Neural crest cell (in vitro differentiated cells): ENCODE measurements at places on chromosomes 6 and 20.

DNA sequence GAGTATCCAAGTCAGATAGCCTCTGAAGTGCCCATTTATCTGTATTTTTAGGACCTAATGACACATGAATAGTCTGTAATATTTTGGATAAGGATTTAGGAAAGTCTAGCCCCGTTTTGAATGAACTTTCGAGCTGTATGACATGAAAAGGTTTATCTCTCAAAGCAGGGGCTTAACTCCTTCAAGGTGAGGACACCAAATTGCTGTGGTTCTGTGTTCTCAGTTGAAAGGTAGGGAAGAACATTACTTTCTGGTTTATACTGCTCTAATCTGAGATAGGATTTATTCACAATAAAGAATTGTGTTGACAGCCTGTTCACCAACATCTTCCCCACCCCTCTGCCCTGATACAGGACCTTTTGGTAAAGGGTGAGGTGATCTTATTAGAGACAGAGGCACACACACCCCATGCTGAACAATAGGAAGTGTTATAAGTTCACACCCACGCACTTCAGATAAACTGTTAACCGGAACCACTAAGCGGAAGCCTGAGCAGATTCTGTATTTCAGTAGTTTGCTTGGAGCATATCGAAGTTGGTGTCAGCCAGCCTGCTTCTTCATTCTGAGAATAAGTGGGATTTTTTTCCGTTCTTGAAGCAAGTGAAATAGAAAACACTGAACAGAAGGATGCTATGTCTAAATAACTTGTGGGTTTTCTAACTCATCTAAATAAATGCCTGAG, 223.3 kb downstream of the TMEM242 start:
- peak overlapping the region; percentile 20 for H3K27ac ChIP-seq
- no peak for DNase-seq
- H3K27me3 ChIP-seq: no peaks in the 10 kb centered on the region
- peaks cover 47% of the 10 kb centered on the region for H3K4me1 ChIP-seq
- H3K4me3 ChIP-seq: no peak overlapping the region

- H3K36me3 ChIP-seq: no peaks in the 10 kb centered on the region
- no peak overlapping the region for H3K27ac ChIP-seq
- no peak overlapping the region for H3K4me3 ChIP-seq
- no peaks in the 10 kb centered on the region for H3K27me3 ChIP-seq
- peak; percentile 8 for DNase-seq
Measured at GRCh38 chr20:6940048-6940447, 172.6 kb downstream of the BMP2 start.

- H3K4me3 ChIP-seq: no peak overlapping the region
- H3K27me3 ChIP-seq: no peaks in the 10 kb centered on the region
- H3K4me1 ChIP-seq: no peaks in the 10 kb centered on the region
- H3K27ac ChIP-seq: no peak overlapping the region
Measured at GRCh38 chr6:134303891-134304290, 14.0 kb downstream of the SGK1 start.

GRCh38 chr20:47546184-47547033, 44.7 kb downstream of the NCOA3 start:
- no peak for DNase-seq
- no peak overlapping the region for H3K4me3 ChIP-seq
- H3K4me1 ChIP-seq: peaks cover 28% of the 10 kb centered on the region
- H3K27ac ChIP-seq: no peak overlapping the region
- H3K36me3 ChIP-seq: no peaks in the 10 kb centered on the region
- no peaks in the 10 kb centered on the region for H3K27me3 ChIP-seq

DNA sequence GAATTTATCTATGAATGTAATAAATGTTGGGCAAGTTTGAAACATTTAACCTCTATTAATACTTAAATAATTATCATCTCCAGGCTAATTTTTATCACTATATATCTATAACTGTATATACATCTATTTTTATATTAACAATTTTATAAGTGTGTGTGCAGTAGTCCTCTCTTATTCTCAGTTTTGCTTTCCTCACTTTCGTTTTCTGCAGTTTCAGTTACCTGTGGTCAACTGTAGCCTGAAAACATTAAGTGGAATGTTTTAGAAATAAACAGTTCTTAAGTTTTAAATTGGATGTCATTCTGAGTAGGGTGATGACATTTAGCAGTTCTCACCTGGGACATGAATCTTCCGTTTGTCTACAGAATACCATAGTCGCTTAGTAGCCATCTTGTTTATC, 379.4 kb upstream of the MAN1A1 start:
- no peaks in the 10 kb centered on the region for H3K36me3 ChIP-seq
- no peak for DNase-seq
- no peaks in the 10 kb centered on the region for H3K4me1 ChIP-seq
- H3K27me3 ChIP-seq: no peaks in the 10 kb centered on the region

DNA sequence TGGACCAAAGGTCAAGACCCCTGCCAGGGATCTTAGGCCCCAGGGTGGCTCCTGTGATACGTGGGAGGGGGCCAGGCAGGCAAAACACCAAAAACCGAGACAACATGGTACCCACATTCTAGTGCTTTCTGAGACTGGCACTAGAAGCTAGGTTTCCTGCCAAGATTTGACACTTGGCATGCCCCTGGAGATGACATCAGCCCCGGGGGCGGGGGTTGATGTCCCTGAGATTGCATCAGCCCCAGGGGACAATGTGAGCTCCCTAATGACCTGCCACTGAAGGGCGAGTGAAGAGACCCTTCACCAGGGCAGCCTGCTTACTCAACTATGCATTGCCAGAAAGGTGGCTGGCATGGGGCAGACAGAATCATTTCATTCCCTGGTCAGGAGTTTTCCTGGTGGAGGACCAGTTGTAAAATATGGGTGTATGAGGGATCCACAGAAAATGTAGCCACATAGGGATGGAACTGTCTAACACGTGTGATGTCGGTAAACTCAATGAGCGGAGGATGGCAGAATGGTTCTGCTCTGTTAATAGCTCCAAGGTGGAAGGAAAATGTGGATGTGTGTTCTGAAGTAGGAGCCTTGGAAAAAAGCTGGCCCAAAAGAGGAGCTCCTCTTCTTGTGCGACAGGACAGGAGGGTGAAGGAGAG, 219.7 kb downstream of the UNC5CL start:
- no peaks in the 10 kb centered on the region for H3K36me3 ChIP-seq
- DNase-seq: no peak
- no peak overlapping the region for H3K4me3 ChIP-seq
- H3K27me3 ChIP-seq: peaks cover 2% of the 10 kb centered on the region
- H3K27ac ChIP-seq: peak overlapping the region; percentile 75

DNA sequence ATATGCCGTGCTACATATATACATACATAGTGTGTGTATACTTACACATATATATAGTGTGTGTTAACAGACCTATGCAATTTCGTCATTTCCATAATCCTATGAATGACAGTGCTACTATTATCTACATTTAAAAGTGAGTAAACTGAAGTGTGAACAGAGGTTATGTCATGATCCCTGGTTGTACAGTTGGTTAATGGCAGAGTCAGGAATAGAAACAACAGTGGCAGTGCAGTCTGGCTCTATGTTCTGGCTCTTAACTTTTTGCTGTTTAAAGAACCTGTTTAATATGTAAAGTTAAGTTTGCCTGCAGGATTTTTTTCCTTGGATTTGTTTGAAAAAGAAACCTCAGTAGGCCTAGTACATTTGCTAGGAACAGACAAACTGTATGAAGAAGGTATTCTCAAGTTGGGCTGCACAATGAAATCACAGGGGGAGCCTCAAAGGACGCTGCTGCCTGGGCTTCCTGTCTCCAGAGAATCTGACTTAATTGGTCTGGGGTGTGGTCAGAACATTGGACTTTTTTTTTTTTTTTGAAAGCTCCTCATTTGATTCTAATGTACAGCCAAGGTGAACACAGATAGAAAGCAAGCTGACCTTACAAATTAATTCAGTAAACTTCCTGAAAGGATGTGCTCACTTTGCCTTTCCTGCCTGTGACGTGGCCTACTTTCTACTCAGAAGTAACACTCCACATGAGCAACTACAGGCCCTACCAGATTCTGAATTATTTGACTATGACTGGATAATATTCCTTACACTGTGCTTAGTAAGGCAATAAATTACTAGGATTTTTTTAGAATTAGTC, 29.4 kb downstream of the PLCB1 start:
- no peak overlapping the region for H3K4me3 ChIP-seq
- no peaks in the 10 kb centered on the region for H3K4me1 ChIP-seq
- no peaks in the 10 kb centered on the region for H3K27me3 ChIP-seq
- H3K36me3 ChIP-seq: peaks cover 9% of the 10 kb centered on the region
- no peak for DNase-seq
- no peak overlapping the region for H3K27ac ChIP-seq

DNA sequence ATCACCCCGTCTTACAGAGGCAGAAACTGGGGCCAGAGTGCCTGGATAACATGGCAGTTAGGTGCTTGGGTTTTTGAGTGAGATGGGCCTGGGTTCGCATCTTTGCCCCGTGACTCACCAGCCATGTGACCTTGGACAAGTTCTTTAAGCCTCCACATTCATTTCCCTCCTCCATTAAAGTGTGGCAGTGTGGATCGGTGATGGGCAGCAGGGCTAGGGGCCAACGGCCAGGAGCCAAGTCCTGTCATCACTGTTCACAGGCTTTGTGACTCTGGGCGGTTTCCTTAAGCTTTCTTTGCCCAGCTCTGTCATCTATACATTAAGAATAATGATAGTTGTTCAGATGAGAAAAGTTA, 85.5 kb upstream of the PMEPA1 start:
- H3K4me1 ChIP-seq: no peaks in the 10 kb centered on the region
- peak overlapping the region; percentile 58 for H3K27ac ChIP-seq
- no peak overlapping the region for H3K4me3 ChIP-seq
- H3K36me3 ChIP-seq: no peaks in the 10 kb centered on the region
- H3K27me3 ChIP-seq: no peaks in the 10 kb centered on the region
- DNase-seq: no peak

- no peaks in the 10 kb centered on the region for H3K4me1 ChIP-seq
- no peak overlapping the region for H3K4me3 ChIP-seq
- no peak for DNase-seq
- no peak overlapping the region for H3K27ac ChIP-seq
- no peaks in the 10 kb centered on the region for H3K36me3 ChIP-seq
- no peaks in the 10 kb centered on the region for H3K27me3 ChIP-seq
Measured at GRCh38 chr6:20827798-20828197, 293.5 kb downstream of the CDKAL1 start.

DNA sequence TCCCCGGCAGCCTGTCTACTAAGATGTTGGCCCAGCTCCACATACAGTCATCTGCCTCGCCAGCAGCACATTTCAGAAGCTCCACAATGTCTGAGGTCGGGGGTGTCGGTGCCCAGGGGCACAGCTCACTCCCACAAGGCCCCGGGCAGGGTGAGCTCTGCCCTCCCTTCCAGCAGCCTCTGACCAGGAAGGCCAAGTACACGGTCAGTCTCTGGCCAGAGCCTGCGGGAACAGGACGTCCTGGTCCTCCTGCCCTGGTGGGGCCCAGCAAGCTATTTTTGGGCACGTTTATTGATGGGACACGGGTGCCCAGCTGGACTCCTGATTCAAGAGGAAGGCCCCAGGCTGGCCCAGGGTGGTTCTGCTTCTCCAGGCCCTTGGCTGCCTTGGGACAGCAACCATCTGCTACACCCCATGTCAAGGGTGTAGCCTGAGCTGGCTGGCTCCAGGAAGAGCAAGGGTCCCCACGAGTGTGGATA, 114.9 kb upstream of the PTPN1 start:
- H3K4me3 ChIP-seq: no peak overlapping the region
- H3K27ac ChIP-seq: no peak overlapping the region
- DNase-seq: no peak
- no peaks in the 10 kb centered on the region for H3K36me3 ChIP-seq
- H3K27me3 ChIP-seq: no peaks in the 10 kb centered on the region

DNA sequence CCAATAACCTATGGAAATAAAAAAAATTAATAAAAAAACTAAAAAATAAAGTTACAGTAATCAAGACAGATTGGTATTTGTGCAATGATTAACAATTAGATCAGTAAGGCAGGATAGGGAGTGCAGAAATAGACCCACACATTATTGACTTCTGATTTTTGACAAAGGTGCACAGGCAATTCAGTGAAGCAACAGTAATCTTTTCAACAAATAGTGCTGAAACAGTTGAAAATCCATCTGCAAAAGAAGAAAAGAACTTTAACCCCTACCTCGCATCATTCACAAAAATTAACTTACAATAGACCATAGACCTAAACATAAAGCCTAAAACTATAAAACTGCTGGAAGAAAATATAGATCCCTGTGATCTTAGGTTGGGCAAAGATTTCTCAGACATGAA, 4.5 kb upstream of the SMLR1 start:
- no peak overlapping the region for H3K27ac ChIP-seq
- no peak overlapping the region for H3K4me3 ChIP-seq
- DNase-seq: no peak
- peaks cover 16% of the 10 kb centered on the region for H3K4me1 ChIP-seq
- H3K36me3 ChIP-seq: peaks cover 13% of the 10 kb centered on the region

GRCh38 chr20:6909608-6910007, 142.1 kb downstream of the BMP2 start:
- H3K36me3 ChIP-seq: no peaks in the 10 kb centered on the region
- peaks cover 8% of the 10 kb centered on the region for H3K4me1 ChIP-seq
- H3K4me3 ChIP-seq: no peak overlapping the region
- no peak overlapping the region for H3K27ac ChIP-seq

DNA sequence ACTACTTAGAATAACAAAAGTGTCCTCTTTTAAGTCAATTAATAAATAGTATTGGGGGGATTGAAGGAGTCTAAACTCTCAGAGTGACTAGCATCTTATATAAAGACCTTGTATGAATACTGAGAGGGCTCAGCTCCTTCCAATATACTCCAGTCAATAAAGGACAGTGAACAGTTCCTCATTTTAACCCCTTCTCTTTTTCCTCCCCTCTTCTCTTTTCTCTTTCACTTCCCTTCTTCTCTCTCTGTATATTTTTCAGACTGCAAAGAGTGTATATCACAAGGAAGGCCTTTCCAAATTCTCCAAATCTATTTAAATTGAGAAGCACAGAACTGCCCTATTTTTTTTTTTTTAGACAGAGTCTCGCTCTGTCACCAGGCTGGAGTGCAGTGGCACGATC, 99.5 kb downstream of the CD164 start:
- no peaks in the 10 kb centered on the region for H3K4me1 ChIP-seq
- H3K27me3 ChIP-seq: no peaks in the 10 kb centered on the region
- no peaks in the 10 kb centered on the region for H3K36me3 ChIP-seq
- H3K27ac ChIP-seq: no peak overlapping the region

DNA sequence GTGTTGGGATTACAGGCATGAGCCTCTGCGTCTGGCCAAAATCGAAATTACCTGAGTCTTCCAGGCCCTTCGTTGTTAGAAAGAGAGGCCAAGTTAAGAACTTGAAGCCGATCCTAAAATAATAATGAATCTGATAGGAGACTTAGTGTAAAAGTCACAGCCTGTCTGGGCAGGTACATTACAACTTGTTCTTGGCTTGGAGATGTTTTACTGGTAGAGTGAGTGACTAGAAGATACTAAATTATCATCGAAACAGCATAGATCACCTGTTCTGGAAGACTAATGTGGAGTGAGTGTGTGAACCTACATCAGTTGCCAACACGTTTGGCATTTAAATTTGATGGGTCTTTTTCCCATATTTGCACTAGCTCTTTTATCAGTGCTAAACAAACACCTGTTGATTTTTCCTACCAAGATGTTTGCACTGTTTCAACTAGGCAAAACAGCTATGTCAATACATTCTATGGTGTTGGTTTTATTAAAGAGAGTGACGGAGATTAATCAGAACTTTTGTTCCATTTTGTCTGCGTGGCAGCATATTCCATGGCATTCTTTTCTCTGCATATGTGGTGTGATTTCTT, 4.6 kb upstream of the TMEM217 start:
- H3K4me1 ChIP-seq: peaks cover 11% of the 10 kb centered on the region
- H3K36me3 ChIP-seq: no peaks in the 10 kb centered on the region
- peaks cover under 1% of the 10 kb centered on the region for H3K27me3 ChIP-seq
- no peak for DNase-seq
- H3K27ac ChIP-seq: no peak overlapping the region
- no peak overlapping the region for H3K4me3 ChIP-seq

GRCh38 chr6:168247443-168248147, 72.0 kb downstream of the DACT2 start:
- no peaks in the 10 kb centered on the region for H3K36me3 ChIP-seq
- no peaks in the 10 kb centered on the region for H3K27me3 ChIP-seq
- H3K4me1 ChIP-seq: peaks cover 14% of the 10 kb centered on the region
- no peak overlapping the region for H3K27ac ChIP-seq
- no peak for DNase-seq
- no peak overlapping the region for H3K4me3 ChIP-seq
